Activated CD8-positive, alpha-beta memory T cell treated with anti-CD3 and anti-CD28 coated beads, Interleukin-2, amount 10 ng/mL, durations not matched to agents 7 days and 5 days (primary cell): ENCODE measurements at places on chromosomes 3 and 15.

- DNase-seq = peak; percentile 87
Measured at GRCh38 chr15:94287794-94288246, 56.5 kb downstream of the MCTP2 start.

DNA sequence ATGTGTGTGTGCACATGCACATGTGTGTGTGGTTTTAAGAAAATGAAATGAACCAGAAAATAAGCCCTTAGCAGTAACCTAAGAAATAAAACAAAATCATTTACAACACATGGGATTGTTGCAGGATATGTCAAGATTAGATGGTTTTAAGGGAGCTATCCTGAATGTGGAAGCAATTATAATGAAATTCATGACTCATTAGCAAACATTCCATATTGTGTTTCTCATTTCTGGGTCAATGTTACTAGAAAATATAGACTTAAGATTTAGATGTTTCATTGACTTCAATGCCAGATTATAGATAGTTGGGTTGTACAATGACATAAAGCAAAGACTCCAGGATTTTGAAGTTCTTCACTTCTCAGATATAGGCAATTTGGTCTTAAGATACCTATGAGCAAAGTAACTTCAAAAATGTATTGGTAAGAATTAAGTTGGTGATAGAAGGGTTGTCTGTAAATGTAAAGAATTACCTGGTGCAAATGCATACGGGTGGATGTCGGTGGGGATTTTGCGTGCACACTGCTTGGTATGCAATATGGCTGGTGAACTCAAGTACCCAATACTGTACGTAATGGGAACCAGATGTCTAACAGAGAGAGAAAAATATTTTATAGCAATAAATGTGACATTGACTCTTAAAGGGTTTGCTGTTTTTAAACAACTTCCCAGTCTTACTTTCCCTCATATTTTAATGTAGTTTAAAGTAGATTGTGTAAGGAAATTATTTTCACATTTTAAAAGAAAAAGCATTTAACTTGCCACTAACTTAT, 53.9 kb upstream of the NR2F2 start:
- DNase-seq = no peak

- DNase-seq = no peak
Measured at GRCh38 chr15:60635507-60636352, 156.8 kb upstream of the ICE2 start.

- no peak for DNase-seq
Measured at GRCh38 chr3:60757724-60758123, 493.5 kb downstream of the FHIT start.

- no peak for DNase-seq
Measured at GRCh38 chr15:48632651-48633050, 12.9 kb downstream of the FBN1 start.
